ENCODE measurements at places on chromosomes 4 and X. TPM values are rescaled to one million over a fixed set of nuclear protein-coding genes. Genes with fewer than 3 reads are reported as not detected.

Gene HEPH
- 0.05 TPM for total RNA-seq

Gene ATP1B4
- total RNA-seq, result 0.10 TPM

Gene PCDH10
- total RNA-seq, result not detected

Gene PLAC1
- total RNA-seq, result 0.35 TPM

Gene CYLC1
- total RNA-seq, result not detected

Gene KLB
- not detected for total RNA-seq

Gene SCML1
- total RNA-seq, result 1.7 TPM

Gene TXK
- 2.4 TPM for total RNA-seq

Gene GPRIN3
- 13.2 TPM for total RNA-seq

Gene APELA
- not detected for total RNA-seq

Gene G3BP2
- total RNA-seq, result 196 TPM

Gene HSFX1
- 0.34 TPM for total RNA-seq

DNA sequence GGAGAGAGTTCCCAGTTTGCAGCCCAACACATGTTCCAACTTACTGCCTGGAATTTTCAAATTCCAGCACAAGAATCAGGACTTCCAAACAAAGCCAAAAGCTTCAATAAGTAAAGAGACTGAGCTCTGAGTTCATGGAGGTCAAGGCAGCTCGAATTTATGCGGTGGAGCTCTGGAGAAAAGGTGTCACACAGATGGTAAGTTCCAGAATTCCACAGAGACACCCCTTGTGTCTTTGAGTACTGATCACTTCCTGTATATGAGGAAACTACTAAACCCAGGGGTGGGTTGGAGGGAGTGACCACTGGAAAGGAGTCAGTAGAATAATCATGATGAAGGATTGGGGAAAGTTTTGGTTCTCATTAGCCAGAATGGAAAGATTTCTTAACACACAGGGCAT lies 118.5 kb upstream of the GUCY1A1 start:
- no peak for DNase-seq

GRCh38 chr4:185529413-185529812 lies 5.9 kb downstream of the PDLIM3 start:
- no peak for DNase-seq

- DNase-seq, result no peak
Observed at GRCh38 chr4:3310301-3311094, 17.7 kb downstream of the RGS12 start.

- DNase-seq, result no peak
Observed at GRCh38 chr4:118987959-118988634, 99.4 kb downstream of the SYNPO2 start.

- DNase-seq, result peak; percentile 42
Observed at GRCh38 chr4:145234091-145234706, 53.8 kb upstream of the OTUD4 start.

DNA sequence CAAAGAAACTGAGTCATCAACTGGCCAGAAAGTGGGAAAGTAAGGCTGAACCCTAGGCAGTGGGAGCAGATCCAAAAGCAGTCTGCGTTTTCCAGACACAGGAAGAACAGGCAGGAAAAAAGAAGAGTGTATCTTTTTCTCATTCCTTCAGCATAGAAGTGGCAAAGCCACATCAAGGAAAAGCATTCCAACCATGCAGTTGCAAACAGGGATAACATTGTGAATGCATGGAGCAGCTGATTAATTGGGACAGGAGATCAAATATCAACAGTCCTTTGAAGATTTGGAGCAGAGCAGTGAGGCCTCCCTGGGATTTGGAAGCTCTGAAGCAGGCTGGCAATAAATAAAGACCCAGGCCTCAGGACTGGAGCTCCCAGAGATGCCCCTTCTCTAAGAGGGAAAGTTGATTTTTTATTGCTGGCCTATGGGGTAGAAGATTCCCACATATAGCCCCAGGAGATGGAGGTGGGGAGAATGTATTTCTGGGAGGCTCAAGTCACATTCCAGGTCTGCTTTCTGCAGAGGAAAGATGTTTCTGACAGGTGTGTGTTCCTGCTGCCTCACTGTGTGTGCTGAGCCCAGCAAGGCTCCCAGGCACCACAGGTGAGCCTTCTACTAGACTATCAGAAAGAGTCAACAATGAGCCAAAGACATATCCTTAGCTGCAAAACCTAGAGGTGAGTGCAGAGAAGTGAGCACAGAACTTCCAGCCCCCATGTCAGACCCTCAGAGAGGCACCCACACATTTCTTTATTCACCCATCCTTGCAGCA lies 222.5 kb downstream of the RAB28 start:
- DNase-seq, result no peak

DNA sequence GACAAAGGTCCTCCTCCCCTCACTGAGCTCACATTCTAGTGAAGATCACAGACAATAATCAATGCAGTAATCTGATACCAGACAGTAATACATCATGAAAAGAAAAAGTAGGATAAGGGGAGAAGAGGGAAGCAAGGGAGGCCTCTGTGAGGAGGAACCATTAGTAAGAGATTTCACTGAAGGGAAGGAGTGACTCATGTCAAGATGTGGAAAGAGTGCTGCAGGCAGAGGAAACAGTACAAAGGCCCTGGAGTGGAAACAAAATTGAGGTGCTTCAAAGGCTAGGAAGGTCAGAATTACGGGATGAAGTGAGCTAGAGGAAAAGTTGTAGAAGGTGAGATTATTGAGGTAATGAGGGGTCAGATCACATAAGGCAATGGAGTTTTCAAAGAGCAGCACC lies 38.1 kb downstream of the LAMTOR3 start:
- DNase-seq, result no peak

DNA sequence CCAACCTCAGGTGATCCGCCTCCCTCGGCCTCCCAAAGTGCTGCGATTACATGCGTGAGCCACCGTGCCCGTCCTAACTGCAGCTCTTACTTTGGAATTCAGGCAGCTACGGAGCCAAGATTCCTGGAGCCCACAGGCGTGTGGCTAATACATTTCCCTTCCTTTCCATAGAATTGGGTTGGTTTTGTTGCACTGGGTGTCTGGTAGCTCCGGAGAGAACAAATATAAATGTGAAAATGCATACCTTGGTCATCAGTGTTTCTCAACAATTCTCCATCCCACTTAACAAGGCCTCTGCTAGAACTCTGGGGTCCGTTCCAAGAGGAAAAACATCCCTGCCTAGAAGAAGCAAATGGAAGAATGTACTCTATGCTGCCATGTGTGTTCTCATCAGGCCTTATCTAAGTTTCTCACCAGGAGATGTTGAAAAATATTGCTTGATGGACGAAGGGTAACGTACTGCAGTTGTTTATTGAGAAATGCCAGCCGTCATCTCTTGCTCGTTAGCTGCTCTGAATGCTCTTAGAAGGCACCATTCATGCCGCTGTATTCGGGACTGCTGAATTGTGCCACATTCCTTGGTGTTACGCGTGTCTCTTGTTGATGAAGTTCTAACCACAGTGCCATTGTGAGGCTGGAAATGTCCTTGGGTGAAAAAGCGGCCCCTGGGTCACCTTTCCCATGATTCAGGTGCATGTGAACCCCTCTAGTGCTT lies 50.5 kb upstream of the CD99 start:
- no peak for DNase-seq

- DNase-seq, result no peak
Observed at GRCh38 chrX:24019448-24019847, 7.5 kb downstream of the KLHL15 start.

DNA sequence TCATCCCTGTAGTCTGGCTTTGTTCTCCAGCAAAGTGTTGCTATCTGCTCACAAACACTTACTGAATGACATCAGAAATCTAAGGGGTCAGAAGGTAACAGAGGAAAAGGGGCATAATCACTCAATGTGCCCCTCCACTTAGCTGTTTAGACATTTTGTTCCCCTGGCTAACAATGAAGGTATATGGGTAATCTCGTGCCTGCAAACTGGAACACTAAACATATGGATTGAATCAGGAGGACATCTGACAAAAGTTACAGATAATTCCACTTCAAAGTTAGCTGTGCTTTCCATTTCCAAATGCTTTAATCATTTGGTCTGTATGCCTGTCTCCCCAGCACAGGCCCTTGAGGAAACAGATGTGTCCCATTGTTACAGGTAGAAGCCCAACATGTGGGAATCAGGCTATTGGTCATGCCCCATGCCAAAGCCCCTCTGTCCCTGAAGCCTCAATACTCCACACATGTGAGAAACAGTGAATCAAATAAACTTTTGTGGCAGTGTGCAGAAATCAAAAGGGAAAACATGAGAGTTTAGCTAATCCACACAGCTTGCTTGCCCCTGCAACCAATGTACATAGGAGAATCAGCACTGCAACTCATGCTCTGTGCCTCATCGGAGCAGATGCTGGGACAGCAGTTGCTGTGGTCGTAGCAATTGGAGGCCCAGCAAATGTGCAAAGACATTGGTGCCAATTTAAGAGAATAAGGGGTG lies 111.7 kb downstream of the RNF150 start:
- DNase-seq, result no peak

GRCh38 chrX:125093852-125094251 lies 225.8 kb upstream of the TEX13C start:
- DNase-seq, result no peak

DNA sequence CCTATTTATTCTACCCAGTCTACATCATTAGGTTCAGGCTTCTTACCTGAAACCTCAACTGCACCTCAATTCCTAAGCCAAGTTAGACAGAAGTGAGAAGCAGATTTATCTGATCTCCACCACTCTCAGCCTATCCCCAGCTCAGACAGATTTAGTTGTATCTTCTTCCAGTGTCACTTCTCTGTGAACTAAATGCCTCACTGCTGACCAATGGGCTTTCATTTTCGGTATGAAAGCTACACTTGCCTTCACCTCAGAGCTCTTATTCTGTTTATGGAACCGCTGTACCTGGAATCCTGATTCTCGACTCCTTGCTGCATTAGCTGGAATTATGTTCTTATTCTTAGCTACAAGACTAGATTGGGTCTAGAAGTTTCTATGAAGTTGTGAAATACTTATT lies 833.2 kb downstream of the CCSER1 start:
- no peak for DNase-seq

DNA sequence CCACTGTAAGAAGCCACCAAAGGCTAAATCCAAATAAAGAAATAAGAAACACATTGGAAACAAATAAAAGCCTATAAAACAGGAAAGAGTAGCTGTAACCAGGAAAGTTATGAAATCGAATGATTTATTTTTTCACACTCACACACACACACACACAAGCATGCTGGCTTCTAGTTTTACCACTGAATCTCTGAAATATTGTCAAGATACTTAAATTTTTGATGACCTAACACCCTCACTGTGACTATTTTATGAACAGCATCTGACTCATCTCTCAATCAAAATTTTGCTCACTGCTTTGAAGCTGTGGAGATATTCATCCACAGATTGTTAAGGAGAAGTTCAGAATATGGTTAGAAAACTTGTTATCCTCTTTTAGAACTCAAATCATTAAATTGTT lies 13.9 kb upstream of the GABRB1 start:
- no peak for DNase-seq

GRCh38 chr4:80422727-80423404 lies 87.3 kb downstream of the CFAP299 start:
- DNase-seq, result no peak

GRCh38 chr4:137523329-137523728 lies 9.0 kb downstream of the PCDH18 start:
- DNase-seq, result no peak

GRCh38 chr4:10730590-10730989 lies 46.0 kb upstream of the CLNK start:
- no peak for DNase-seq

DNA sequence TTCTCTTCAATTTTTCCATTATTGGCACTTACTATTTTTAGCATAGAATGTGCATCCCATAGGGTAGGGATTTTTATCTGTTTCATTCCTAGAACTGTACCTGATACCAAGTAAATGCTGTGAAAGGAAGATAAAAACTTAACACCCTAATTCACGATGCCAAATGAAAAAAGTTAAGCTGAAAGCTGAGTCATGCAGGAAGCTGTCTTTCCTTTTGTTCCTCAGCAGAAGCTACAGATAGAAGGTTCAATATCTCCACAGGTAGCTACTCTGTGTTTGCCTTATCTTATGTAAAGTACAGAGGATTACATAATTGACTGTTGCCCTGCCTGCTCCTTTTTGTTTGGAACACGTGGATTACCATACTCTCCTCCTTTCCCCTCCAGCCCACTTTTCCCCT lies 77.0 kb downstream of the LRP2BP start:
- no peak for DNase-seq

- DNase-seq, result no peak
Observed at GRCh38 chr4:143399113-143399949, 62.7 kb downstream of the GAB1 start.

GRCh38 chr4:139144161-139144859 lies 32.7 kb downstream of the ELF2 start:
- DNase-seq, result no peak

DNA sequence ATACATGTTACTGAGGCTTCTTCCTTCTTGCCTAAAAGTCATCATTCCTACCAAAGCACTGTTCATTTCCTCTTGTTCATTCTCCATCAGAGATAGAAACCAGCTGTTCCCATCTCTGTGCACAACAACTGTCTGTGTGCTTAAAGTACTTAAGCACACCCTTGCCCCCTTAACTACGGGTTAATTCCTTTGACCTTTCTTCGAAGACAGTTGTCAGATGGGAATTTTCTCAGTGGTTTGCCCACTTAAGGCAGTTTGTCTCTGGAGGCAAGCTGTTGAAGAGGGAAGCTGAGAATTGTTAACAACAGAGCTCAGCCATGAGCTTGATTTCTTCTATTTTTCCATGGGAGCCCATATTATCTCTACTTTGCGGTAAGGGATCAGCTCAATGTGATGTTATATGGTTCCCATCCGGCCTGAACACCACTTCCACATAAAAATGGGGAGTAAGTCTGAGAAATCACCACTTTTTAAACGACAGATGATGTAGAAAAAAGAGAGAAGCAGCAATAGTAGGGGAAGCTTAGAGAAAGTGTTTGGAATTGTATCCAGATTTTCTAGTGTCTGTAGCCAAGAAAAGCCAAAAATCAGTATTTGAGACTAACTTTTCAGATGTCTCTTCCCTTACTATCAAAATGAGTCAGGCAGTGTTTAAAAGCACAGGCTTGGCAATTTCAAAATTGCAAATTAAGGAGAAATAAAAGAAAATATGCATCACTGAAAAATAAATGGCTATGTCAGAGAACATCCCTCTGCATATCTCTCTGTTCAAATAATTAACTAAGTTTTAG lies 194.4 kb downstream of the SLIT2 start:
- DNase-seq, result no peak

DNA sequence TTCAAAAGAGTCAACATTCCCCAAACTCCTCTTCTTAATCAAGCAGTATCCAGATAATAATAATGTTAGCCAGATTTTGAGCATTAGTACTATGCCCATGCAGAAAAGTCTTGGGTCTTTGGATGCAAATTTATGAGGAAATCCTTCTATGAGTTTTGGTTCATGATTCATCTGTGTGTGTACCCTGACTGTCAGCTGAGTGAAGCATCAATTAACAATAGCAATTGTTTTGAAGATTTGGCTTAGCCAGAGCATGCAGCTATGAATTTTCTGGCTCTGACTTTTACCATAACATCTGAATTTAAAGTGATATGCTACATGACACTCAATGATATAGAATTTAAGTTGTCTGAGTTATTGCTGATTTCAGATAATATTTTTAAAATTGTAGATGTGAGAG lies 145.8 kb downstream of the KLHL4 start:
- DNase-seq, result no peak

- DNase-seq, result no peak
Observed at GRCh38 chrX:10754445-10754844, 134.1 kb upstream of the MID1 start.

GRCh38 chr4:56764223-56764622 lies 57.3 kb downstream of the SPINK2 start:
- DNase-seq, result no peak

GRCh38 chr4:76246852-76247251 lies 4.7 kb upstream of the FAM47E start:
- no peak for DNase-seq

GRCh38 chrX:28625223-28625622 lies 38.0 kb downstream of the IL1RAPL1 start:
- DNase-seq, result no peak
